Ovary (tissue), 10 donors: ENCODE measurements at places on chromosomes 5 and 9.
A peak's percentile ranks its signal among the peaks of the same experiment; 100 is the strongest.

GRCh38 chr9:108478431-108479332 lies 377.1 kb downstream of the ACTL7B start:
- no peak for DNase-seq

- DNase-seq = peak; percentile 20
Measured at GRCh38 chr9:113563826-113564497, 100.4 kb downstream of the RGS3 start.

- DNase-seq = no peak
Measured at GRCh38 chr9:22116758-22117157, 107.7 kb upstream of the CDKN2B start.

- no peak for DNase-seq
Measured at GRCh38 chr5:1555808-1556731, 32.3 kb upstream of the LPCAT1 start.

DNA sequence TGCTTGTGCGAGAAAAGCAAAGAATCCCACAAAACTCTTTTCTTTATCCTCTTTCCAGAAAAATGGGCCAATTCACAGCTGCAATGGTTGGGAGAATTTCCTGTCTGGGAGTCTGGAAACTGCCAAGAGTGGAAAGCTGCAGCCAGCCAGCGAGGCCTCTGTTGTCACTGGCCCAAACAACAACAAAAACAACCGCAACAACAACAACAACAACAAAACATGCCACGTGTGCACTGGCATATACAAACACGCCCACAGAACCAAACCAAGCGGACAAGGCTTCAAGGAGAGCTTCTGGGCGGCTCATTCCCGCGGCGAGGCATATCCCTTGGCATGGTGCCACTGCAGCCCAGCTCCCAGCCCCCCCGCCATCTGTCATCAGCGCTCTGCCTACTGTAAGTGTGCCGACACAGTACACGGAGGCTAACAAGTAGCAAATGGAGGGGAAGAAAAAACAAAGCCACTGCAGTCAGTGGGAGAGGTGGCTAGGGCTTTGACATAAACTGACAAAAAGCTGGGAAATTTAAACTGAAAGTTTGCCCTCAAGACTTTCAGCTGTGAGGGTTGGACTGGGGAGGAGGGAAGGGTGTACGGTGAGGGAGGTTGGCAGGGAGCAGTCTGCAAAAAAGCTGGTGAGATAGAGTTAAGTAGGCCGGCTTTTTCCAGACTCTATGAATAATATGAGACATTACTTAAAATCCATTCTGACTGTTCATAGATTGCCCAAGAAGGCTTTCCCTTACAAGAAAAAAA lies 165.0 kb upstream of the ZNF462 start:
- peak; percentile 70 for DNase-seq

DNA sequence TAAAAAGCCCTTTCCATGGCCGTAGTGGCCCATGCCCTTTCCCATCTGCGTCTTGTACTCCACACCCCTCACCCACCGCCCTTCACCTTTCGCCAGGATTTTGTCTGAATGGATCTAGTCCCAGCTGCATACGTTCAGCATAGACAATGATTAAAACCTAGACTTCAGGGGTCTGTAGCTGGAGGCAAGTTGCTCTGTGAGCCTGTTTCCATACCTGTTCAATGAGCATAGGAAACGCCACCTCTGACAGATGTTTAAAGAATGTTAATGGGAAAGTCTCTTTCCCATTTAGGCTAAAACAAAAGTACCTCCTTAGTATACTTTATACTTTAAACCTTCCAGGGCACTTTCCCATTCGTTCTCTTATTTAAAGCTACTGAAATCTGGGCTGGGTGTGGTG lies 105.7 kb downstream of the SPRY4 start:
- no peak for DNase-seq

DNA sequence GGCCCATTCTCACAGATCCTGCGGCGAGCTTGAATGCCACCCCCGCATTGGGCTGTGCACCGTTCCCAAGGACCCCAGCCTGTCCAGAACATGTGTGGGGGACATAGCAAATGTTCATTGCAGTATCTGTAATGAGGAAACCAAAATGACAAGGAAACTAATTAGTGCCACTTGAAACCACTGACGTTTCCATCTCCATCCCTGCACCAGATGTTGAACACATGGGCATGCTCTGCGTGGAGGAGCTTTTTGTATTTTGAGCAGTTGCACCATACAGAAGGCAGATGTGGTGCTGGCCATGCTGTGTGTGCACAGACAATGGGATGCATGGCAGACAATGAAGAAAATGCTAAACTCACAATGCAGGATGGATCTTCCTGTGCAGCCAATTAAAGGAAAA lies 437.7 kb downstream of the SEMA5A start:
- DNase-seq = no peak

DNA sequence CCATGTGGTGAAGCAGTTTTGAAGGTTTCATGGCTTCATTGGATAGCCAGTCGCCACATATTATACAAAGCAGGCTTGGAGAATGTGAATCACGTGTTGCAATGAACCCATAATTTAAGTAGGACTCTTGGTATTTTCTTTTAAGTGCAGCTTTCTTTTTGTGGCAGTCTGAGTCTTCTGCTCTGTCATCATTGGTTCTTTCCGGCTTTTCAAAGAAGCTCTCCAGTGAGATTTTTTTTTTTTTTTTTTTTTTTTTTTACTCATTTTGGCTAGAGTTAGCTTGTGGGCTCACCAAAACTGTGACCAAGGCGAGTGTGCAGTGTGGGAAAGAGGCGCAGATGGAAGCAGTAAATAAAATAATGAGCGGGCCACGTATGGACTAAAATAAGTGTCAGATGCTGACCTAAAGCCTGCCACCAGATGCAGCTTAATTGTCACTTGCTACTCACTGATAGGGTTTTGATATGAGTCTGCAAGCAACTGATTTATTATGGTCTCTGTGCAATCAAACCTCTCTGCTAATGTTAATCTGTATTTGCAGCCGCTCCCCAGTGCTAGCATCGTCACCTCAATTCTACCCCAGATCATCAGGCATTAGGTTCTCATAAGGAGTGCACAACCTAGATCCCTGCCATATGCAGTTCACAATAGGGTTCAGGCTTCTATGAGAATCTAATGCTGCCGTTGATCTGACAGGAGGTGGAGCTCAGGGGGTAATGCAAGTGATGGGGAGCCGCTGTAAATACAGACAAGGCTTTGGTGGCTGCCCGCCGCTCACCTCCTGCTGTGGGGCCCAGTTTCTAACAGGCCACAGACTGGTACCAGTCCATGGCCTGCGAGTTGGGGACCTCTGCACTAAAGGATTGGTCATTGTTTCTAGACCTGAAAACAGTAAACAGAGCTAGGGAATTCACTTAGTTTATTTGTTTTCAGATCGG lies 45.5 kb upstream of the LARP1 start:
- no peak for DNase-seq

- no peak for DNase-seq
Measured at GRCh38 chr5:15837551-15838289, 337.7 kb downstream of the FBXL7 start.

- DNase-seq = no peak
Measured at GRCh38 chr5:87499478-87500410, 87.0 kb upstream of the CCNH start.

GRCh38 chr5:140109759-140110645 lies 3.9 kb upstream of the PURA start:
- DNase-seq = no peak

DNA sequence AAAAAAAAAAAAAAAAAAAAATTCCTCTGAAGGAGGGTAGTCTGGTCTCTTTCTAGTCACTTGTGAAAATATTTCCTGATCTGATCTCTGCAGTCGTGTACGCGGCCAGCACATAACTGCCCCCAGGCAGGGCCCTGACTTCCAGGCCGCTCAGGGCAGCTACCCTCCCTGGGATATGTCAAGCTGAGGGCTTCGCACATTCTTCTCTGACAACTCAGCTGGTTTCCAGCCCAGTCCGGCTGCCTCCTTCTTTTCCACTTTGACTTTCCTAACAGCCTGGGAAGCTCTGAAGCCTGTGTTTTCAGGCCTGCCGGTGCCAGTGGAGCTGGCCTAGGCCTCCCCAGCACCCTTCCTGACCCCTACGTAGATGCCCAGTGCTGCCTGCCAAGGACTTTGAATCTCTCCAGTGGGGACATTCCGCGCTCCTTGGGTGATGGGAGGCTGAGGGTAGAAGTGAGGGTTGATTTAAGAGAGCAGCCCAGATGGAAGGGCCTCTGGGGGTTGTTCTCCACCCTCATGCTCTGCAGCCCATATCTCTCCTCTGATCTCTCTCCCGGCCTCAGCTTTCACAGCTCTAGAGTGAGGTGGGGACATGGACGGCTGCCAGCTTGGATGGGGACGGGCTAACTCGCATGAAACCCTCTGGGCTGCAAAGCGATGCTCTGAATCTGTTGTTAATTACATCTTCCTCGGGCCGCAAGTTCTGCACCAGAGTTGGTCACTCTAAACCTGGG lies 20.7 kb downstream of the COL5A1 start:
- DNase-seq = peak; percentile 54

- DNase-seq = no peak
Measured at GRCh38 chr5:107553117-107553555, 117.6 kb downstream of the EFNA5 start.

DNA sequence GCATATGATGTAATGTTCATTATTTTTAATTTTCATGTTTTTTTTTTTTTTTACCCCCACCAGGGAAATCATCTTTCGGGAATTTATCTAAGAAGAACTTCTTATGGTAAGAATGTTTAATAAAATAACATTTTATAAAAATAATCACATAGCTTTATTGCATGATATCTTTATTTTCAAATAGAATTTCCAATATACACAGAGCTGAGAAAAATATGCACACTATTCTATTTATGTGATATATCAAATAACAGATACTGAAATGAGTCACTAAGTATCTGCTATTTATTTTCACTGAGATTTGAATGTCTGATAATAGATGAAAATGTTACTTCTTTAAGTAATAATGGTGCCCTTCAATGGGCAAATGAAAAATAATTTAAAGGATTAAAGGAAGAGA lies 1217.3 kb downstream of the MAT2B start:
- no peak for DNase-seq

GRCh38 chr5:143698574-143698973 lies 113.4 kb upstream of the HMHB1 start:
- DNase-seq = no peak

DNA sequence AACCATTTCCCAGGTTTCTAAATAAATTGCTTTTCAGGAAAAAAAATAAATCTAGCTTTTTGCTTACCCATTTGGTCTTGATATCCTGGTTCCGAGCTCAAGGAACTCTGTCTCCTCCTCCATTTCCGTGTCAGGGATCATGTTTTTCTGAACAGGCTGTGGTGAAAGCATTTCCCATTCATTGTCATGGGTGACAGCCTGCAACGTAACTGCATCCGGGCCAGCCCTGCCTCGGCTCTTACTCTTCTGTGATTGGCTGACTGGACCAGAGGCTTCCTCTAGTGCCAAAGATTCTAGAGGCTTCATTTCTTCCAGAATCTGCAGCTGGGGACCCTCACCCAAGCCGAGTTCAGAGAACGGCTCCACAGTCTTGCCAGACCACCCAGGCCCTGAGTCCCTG lies 61.0 kb upstream of the PCA3 start:
- no peak for DNase-seq

DNA sequence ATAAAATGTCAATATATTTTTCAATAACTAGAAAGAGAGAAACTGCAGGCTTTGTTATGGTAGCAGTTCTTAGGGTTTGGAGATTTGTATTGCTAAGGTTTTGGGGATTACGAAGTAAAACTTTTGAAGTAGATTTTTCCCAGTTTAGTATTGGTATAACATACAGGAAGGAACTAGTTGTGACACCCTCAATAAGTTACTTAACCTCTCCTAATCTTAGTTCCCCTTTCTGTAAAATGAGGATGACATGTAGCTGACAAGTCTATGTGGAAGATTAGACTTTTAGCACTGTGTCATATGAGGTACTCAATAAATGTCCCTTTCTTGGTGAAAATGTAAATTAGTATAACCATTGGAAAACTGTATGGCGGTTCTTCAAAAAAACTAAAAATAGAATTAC lies 73.4 kb upstream of the ATG10 start:
- no peak for DNase-seq

GRCh38 chr9:128921881-128922763 lies 1.3 kb downstream of the PHYHD1 start:
- DNase-seq = peak; percentile 84

GRCh38 chr9:83707768-83708514 lies at the start of gene UBQLN1:
UBQLN1 (minus strand) TSS chr9:83707958; CDS start chr9:83707679, 279 bp downstream.
- peak; percentile 95 for DNase-seq

GRCh38 chr9:98396656-98397055 lies 141.2 kb upstream of the TBC1D2 start:
- no peak for DNase-seq

DNA sequence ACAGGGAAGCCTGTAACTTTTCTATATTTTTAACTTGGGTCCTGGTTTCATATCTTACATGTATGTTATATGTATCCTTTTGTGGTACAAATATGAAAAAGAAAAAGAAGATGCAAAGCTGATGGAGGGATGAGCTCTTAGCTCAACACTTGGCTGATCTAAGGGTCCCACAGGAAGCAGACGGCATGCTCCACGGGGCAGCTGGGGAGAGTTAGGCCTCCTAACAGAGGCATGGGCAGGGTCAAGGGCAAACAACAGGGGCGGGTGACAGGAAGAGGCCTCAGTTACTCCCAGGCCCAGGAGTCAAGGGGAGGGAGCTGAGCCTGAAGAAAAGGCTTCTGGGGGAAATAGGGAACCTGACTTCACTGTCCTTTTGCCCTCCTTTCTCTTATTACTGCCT lies 287.2 kb downstream of the ZSWIM6 start:
- DNase-seq = no peak

GRCh38 chr5:151063142-151063989 lies 17.5 kb downstream of the TNIP1 start:
- no peak for DNase-seq

DNA sequence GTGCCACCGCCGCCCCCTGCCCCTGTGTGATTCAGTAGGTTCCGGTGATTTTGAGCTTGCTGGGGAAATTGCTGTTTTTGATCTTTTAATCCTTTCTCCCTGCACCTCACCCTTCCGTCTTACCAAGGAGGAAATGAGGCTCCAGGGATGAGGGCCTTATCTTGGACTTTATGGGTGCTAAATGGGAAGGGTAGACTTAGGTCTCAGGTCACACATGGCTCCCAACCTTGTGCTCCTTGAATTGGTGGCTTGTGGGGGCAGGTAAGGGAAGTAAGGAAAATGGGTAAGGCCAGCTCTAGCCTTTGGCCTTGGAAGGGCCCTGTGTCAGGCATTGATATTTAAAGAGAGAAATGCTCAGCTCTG lies 1.9 kb downstream of the ERGIC1 start:
- no peak for DNase-seq

GRCh38 chr9:92392690-92393089 lies 11.7 kb downstream of the OGN start:
- no peak for DNase-seq

- DNase-seq = no peak
Measured at GRCh38 chr9:133161547-133161950, 2.2 kb downstream of the GBGT1 start.

- DNase-seq = no peak
Measured at GRCh38 chr5:74148321-74148720, 492.2 kb downstream of the ENC1 start.

- DNase-seq = no peak
Measured at GRCh38 chr9:21904371-21904770, 89.8 kb downstream of the CDKN2A start.

- DNase-seq = no peak
Measured at GRCh38 chr5:59342181-59342580, 551.3 kb downstream of the PDE4D start.

- no peak for DNase-seq
Measured at GRCh38 chr5:91312698-91313097, 70.4 kb downstream of the ARRDC3 start.

- no peak for DNase-seq
Measured at GRCh38 chr9:98960409-98960808, 16.7 kb downstream of the COL15A1 start.

GRCh38 chr5:1130218-1130946 lies 18.5 kb upstream of the SLC12A7 start:
- DNase-seq = no peak

- peak; percentile 73 for DNase-seq
Measured at GRCh38 chr5:14204785-14205321, 61.7 kb downstream of the TRIO start.
